Amniotic stem cell (primary cell): ENCODE measurements at places on chromosomes 6 and 20.

- DNase-seq, result no peak
These were observed 16.2 kb downstream of the FRS3 start for GRCh38 chr6:41763470-41763869.

DNA sequence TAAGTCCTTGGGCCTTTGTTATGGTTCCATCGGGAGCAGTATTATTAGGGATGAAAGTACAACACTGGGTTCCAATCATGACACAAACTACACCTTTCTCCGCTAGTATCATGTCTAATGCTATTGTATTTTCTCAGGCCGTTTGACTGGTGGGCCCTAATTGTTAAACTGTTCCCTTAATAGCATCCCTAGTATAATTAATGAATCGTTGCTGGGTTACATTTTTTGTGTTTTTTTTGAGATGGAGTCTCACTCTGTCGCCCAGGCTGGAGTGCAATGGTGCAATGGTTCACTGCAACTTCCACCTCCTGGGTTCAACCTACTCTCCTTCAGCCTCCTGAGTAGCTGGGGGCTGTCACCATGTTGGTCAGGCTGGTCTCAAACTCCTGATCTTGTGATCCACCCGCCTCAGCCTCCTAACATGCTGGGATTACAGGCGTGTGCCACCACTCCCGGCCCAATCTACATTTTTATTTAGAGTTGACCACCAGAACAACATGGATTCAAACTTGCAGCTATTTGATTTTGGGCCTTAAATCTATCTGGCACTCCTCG is 4.1 kb upstream of the ZNFX1 start:
- DNase-seq, result no peak

DNA sequence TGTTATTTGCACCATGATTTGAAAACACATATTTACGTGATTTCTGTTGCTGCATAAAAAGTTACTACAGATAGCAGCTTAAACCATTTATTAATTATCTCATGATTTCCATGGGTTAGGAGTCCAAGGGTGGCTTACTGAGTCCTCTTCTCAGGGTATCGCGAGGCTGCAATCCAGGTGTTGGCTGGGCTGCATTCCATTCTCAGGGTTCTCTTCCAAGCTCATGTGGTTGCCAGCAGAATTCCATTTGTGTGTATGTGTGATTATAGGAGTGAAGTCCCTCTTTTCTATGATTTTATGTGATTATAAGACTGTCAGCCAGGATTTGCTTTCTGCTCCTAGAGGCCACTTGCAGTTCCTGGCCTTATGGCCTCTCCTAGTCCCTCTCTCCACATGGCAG is 135.1 kb downstream of the FAM83B start:
- no peak for DNase-seq

GRCh38 chr6:124064317-124065113 is 260.9 kb downstream of the NKAIN2 start:
- no peak for DNase-seq

GRCh38 chr6:107237992-107238660 is 122.8 kb upstream of the BEND3 start:
- DNase-seq, result no peak

GRCh38 chr6:3744901-3745470 is 6.5 kb downstream of the PXDC1 start:
- DNase-seq, result no peak

DNA sequence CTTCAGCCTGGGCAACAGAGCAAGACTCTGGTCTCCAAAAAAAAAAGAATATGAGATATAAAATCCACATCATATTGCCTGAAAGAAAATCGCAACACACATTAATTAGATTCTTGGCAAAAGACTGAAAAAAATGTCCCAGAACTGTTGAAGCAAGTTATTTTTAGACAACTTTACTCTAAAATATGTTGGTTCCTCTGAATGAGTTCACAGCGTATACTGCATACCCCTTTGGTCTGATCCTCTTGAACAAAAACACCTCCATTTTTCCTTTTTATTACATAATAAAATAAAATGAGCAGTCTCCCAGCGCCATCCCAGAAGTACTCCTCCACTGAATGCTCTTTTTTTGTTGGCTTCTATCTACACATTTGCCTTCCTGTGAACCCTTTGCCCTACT is 126.0 kb upstream of the TMEM170B start:
- DNase-seq, result no peak

GRCh38 chr6:11486959-11487358 is 50.6 kb upstream of the TMEM170B start:
- DNase-seq, result no peak

DNA sequence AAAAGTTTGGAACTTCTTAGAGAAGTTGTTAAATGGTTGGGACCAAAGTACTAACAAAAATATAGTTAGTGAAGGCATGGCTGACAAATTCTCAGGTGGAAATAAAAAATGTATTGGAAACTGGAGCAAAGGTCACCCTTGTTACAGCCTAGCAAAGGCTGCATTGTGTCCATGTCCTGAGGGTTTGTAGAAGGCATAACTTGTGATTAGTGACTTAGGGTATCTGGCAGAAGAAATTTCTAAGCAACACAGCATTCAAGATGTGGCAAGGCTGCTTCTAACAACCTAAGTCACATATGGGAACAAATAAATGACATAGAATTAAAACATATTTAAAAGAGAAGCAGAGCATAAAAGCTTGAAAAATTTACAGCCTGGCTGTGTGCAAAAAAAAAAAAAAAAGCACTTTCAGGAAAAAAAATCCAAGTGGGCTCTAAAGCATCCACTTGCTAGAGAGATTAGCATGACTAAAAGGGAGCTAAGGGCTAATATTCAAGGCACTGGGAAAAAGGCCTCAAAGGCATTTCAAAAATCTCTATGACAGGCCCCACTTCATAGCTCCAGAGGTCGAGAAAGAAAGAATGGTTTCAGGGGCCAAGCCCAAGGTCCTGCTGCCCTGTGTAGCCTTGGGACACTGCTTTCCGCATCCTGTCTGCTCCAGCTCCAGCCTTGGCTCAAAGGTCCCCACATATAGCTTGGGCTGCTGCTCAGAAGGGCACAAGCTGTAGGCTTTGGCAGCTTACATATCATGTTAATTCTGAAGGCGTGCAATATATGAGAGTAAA is 453.2 kb upstream of the PTCHD4 start:
- no peak for DNase-seq

DNA sequence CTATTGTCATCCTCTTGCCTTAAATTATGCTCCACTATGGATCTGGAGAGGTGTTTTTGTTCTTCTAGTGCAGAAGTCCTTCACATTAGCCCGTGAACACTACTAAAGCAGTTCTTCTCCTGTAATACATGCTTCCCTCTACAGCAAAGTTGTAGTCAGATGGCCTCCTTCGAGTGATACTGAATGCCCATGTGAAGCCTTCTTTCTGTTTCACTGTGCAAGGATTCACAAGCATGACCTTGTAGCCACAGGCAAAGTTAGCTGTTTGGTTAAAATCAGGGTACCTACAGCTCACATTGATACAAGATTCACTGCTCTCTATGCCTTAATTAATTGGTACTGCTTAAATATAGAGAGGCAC is 47.6 kb downstream of the ARHGAP18 start:
- DNase-seq, result no peak

- no peak for DNase-seq
These were observed 6.7 kb downstream of the POU3F2 start for GRCh38 chr6:98840996-98841513.

DNA sequence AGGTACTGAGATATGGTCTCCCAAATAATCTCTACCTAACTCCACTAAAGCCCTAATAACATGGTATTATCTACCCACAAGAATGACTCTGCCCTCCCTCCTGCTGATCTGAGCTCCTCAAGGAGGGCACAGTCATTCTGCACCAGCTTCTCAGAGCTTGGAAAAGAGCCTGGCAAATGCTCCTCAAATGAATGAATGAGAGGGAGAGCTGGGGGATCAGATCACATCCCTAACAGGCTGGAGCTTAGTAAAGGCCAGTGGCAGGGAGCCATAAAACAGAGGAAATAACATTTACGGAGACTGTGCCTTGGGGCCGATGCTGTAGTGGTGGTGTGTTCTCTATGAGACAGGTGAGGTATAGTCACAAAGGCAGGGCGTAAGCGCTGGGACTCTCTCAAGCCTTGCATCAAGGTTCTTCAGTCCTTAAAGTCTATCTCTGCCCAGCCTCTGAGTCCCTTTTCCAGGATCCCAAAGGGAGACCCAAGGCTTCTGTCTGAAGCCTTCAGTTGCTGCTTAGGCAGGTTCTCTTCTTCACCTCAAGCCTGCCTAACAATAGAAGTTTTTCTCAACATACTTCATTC is 7.2 kb upstream of the NNAT start:
- DNase-seq, result no peak
